Kidney glomerular epithelial cell (primary cell): ENCODE measurements at places on chromosomes 12 and 14.
A peak's percentile ranks its signal among the peaks of the same experiment; 100 is the strongest.

DNA sequence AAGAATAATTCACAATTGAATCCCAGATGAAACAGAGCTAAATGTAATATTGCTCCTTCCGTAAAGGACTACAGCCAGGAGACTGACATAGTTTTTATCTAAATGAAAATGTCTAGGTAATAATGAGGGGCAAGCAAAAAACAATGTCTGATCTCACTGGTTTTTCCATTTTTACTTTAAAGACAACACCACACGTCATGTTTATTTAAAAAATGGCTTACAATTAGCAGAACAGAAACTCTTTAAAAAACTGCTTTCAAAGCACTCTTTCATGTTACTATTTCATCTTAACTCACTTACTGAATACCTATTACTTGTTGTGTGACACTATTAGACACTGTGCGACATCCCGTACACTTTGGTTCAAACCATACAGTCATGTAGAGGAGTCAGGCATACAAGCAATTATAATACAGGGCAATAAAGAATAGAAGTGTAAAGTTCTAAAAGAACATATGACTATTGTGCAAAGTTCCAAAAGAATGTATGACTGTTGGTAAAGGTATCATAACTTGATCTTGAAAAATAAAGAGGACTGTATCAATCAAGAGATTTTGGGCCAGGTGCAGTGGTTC is 9.1 kb downstream of the BTBD7 start:
- no peak for DNase-seq

- DNase-seq: no peak
Observed at GRCh38 chr12:124098101-124098757, 125.2 kb downstream of the ZNF664 start.

DNA sequence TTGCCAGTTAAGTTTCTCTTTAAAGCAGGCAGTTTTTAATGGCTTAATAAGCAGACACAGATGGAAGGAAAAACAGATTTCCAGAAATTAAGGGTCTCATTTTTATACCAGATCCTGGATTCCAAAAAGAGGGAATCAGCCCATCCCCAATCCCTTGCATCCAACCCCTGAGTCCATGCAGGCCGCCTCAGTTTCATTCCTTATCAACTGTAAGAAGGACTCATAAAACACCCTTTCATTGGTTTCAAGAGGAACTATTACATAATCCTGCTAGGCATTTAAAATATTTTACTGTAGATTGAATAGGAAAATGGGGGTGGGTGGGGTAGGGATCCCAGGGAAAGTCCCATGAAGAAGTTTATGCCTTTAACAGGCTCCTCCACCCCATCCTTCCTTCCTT is 9.4 kb downstream of the CCDC184 start:
- DNase-seq: no peak

DNA sequence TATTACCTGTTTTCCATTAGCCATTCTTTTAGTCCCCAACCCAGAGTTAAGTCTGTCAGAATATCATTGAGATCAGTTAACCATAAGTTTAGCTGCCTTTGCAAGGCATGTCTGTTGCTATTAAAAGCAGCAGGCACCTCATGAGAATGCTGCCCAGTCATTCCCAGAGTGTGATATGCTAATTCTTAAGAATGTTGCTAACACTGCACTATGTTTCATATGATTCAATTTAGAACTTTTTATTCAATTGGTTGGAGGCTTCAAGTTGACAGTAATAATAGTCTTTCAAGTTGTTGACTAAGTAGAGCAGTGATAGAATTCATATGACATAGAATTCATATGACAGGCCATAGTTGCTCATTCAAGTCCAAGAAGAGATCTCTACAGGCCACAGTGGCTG is 292.3 kb downstream of the FUT8 start:
- DNase-seq: no peak

GRCh38 chr14:101399737-101400517 is 161.4 kb upstream of the DIO3 start:
- DNase-seq: no peak

DNA sequence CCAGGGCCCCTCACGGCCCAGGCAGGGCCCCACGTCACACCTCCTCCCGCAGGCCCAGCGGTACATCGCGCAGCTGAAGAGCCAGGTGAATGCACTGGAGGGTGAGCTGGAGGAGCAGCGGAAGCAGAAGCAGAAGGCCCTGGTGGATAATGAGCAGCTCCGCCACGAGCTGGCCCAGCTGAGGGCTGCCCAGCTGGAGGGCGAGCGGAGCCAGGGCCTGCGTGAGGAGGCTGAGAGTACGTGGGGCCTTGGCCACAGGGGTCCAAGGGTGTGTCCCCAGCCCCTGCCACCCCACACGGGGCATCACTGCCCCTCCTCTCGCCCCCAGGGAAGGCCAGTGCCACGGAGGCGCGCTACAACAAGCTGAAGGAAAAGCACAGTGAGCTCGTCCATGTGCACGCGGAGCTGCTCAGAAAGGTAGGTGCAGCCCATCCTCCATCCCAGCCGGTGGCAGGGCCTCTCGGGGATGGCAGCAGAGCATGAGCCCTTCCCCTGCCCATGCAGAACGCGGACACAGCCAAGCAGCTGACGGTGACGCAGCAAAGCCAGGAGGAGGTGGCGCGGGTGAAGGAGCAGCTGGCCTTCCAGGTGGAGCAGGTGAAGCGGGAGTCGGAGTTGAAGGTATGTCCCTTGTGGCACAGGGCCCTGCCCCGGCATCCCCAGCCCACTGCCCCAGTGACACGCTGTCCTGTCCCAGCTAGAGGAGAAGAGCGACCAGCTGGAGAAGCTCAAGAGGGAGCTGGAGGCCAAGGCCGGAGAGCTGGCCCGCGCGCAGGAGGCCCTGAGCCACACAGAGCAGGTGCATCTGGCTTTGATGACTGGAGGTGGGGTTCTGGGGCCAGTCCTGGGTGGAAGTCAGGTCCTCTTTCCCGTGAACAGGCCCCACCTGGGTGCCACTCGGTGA is 20.9 kb downstream of the HIP1R start:
- DNase-seq: no peak

GRCh38 chr12:101759396-101760047 is 20.3 kb upstream of the SYCP3 start:
- DNase-seq: peak; percentile 23

GRCh38 chr12:25957793-25958427 is 572 bp upstream of the RASSF8 start:
- peak; percentile 68 for DNase-seq

DNA sequence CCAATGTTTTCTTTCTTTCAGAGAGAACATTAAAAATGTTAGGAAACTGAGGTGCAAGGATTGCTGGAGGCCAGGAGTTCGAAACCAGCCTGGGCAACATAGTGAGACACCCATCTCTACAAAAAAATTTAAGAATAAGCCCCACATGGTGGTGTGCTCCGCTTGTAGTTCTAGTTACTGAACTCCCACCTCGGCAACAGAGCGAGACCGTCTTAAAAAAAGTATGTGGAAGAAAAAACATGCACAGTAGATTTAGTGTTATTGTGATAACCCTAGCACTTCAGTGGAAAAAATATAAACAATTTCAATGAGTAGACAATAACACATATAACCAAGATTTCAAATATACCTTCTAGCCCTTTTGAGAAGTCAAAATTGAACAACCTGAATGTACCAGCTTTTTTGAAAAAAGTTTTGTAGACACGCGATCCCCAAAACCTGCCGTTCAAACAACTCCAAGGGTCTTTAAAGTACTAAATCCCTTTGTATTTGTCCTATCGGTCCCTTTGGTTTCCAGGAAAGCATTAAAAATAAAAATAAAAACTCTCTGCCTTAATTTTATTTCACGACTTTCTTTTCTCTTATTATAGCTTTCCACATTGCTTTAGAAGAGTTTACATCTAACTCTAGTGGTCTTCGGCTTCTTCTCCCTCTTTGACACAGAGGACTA is 1.0 kb upstream of the ANO6 start:
- DNase-seq: no peak

GRCh38 chr14:29821242-29821641 is 106.4 kb downstream of the PRKD1 start:
- DNase-seq: no peak

GRCh38 chr14:33811721-33812120 is 139.2 kb downstream of the EGLN3 start:
- no peak for DNase-seq

- DNase-seq: peak; percentile 44
Observed at GRCh38 chr12:90909069-90909770, 45.8 kb downstream of the CCER1 start.

- no peak for DNase-seq
Observed at GRCh38 chr14:98966016-98966415, 306.0 kb downstream of the BCL11B start.

DNA sequence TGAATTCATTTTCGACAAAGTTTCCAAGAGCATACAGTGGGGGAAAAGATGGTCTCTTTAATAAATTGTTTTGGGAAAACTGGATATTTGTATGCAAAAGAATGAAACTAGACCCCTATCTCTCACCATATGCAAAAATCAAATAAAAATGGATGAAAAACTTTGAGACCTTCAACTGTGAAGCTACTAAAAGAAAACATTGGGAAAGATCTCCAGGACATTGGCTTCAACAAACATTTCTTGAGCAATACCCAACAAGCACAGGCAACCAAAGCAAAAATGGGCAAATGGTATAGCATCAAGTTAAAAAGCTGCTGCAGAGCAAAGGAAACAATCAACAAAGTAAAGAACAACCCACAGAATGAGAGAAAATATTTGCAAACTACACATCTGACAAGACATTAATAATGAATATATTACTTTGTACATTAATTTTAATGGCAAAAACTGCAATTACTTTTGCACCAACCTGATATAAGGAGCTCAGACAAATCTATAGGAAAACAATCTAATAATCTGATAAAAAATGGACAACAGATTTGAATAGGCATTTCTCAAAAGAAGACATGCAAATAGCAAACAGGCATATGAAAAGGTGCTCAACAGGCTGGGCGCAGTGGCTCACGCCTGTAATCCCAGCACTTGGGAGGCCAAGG is 50.7 kb downstream of the NUBPL start:
- no peak for DNase-seq

- no peak for DNase-seq
Observed at GRCh38 chr12:110203546-110203945, 77.5 kb upstream of the ATP2A2 start.

DNA sequence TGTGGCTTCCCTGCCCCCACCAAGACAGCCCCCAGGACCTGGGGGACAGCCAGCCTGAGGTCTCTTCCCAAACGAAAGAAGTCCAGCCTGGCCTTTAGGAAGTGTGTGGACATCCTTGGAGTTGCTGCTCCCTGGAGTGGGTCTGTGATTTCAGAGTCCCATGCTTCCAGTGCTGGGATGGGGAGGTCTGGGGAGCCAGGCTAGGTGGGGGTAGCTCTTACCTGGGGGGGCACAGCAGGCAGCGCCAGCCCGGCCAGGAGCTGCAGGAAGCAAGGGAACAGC is 509 bp downstream of the PGF start:
- DNase-seq: no peak

- DNase-seq: no peak
Observed at GRCh38 chr12:79295572-79295971, 395.2 kb downstream of the PAWR start.
